ENCODE measurements at places on chromosomes 2 and 18. TPM values are rescaled to one million over a fixed set of nuclear protein-coding genes. Genes with fewer than 3 reads are reported as not detected.

Gene EFHD1
- 0.16 TPM for total RNA-seq

Gene KCNG2
- total RNA-seq: not detected

Gene DUSP19
- total RNA-seq: 1.8 TPM

Gene ZNF2
- total RNA-seq: 6.0 TPM

Gene KATNAL2
- 0.76 TPM for total RNA-seq

Gene SPHKAP
- total RNA-seq: not detected
